Retinal pigment epithelial cell (primary cell): ENCODE measurements at places on chromosomes 4 and X.

GRCh38 chrX:96843566-96843965 lies 40.1 kb upstream of the RPA4 start:
- no peak for DNase-seq

DNA sequence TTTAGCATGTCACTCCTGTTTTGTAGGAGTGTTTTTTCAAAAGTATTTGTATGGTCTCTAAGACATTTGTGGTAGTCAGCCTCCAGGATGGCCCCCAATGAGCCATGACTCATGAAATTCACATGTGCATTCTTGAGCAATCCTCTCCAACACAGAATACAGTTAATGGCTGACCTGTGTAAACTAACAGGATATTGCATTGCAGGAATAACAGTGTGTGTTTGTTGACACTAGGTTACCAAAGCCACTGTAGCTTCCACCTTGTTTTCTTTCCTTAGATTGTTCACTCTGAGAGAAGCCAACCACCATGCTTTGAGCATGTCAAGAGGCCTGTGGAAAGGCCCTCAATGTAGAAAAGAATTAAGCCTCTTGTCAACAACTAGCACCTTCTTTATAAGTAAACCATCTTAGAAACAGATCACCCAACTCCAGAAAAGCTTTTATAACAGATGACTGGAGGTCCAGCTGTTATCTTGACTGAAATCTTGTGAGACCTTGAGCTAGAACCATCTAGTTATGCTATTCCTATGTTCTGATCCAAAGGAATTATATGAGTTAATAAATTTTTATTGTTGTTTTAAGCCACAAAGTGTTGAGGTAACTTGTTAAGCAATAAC lies 28.5 kb downstream of the TBCK start:
- DNase-seq, result peak; percentile 37

- DNase-seq, result no peak
Measured at GRCh38 chr4:99816545-99817308, at the start of gene DAPP1. Gene DAPP1, plus strand, starts transcription at chr4:99816827. Its CDS starts 87 bp downstream, at chr4:99816914.

- DNase-seq, result no peak
Measured at GRCh38 chr4:87310691-87311335, 11.9 kb downstream of the HSD17B13 start.

DNA sequence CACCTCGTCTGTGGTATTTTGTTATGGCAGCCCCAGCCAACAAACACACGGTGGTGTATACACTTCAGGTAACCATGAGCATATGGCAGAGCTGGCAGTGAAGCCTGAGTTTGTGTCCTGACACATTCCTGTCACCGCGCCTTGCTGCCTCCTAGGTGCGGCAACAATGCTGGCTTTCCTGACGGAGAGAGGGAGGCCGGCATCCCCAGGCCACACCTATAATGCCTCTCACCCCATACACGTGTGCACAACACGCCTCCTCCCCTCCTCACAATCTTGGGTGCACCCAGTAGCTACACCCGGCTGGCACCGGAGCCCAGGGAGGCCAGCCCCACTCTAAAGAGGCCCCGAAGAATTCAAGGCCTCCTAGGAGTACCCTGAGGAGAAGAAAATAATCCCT lies 158.5 kb downstream of the NSUN7 start:
- DNase-seq, result no peak

GRCh38 chr4:152359208-152360044 lies 176.5 kb downstream of the FBXW7 start:
- no peak for DNase-seq

DNA sequence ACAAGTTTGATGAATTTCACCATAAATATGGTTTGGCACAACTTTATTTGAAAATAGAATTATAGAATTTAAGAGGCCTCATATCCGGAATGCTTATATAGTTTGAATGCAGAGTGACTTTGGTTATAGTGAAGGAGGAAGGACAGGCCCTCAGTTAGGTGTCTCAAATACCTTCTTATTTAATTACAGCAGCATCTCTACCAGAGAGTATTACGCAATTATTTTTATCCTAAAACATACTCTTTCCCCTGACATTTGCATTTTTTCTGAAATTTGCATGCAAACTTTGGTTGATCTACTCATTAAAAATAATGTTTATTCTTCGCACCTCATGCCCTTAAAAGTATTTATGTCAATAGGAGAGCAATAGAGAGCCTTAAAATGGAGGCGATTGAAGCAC lies 305.4 kb downstream of the PACRGL start:
- no peak for DNase-seq

DNA sequence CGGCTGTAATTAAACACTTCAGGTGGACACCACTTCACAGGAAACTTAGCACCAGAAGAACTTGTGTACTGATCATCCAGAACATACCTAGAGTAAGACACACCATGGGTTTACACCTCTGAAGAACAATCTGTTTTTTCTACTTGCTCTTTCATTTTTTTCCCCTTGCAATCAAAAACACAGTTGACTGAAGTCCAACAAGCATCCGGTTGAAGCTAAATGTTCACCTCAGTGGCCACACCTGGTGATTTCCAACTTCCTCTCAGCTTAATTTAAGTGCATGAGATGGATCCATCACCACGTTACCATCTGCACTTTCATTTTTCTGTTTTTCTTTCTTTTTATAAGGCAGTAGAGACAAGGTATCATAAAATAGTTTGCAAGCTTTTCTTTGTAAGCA lies 4.9 kb upstream of the TXK start:
- no peak for DNase-seq
